NCI-H748 treated with DMSO at 0.1 percent for 48 hours (cell line): ENCODE measurements at places on chromosomes 2 and 18.

GRCh38 chr2:43135583-43135982 is 90.8 kb downstream of the ZFP36L2 start:
- DNase-seq = no peak

GRCh38 chr18:80229363-80229762 is 18.0 kb downstream of the PARD6G start:
- no peak for DNase-seq

- DNase-seq = no peak
Measured at GRCh38 chr2:227720680-227721079, 2.9 kb upstream of the SLC19A3 start.

GRCh38 chr2:52115750-52116149 is 1083.8 kb upstream of the NRXN1 start:
- no peak for DNase-seq

DNA sequence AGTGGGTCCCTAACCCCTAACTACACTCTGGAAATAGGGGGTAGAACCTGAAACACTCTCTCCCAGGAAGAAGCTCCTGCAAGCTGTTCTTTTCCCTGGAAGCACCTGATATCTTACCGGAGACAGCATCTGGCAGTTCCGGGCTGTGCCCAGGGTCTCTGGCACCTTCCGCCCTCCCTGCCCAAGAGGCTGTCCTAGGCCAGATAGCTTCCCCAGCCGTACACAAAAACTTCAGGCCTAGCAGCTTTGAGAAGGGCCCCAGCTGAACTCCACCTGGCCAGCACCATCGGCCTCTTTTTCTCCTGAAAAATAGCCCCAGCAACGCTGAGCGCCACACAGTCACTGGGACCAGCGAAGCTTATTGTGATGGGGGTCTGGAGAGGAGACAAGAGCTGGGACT is 9.7 kb downstream of the OSR1 start:
- DNase-seq = no peak

DNA sequence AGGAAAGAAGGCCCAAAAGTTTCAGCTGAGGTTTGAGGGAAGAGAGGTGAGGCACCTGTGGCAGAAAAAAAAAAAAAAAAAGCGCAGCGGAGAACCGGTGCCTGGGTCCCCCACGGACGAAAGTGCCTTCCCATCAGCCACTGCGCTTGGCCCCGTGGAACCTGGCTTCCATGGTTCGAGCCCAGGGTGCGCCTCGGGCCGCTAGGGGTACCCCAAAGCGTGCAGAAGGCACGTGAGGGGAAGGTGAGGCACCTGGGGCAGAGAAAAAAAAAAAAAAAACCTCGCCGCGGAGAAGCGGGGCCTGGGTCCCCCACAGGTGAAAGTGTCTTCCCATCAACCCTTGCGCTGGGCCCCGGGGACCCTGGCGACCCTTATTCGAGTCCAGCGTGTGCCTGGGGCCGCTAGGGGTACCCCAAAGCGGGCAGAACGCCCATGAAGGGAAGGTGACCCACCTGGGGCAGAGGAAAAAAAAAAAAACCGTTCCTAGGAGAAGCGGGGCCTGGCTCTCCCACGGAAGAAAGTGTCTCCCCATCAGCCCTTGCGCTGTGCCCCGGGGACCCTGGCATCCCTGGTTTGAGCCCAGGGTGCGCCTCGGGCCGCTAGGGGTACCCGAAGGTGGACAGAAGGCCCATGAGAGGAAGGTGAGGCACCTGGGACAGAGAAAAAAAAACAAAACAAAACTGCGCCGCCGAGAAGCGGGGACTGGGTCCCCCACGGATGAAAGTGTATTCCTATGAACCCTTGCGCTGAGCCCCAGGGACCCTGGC is 228.6 kb downstream of the CCDC74A start:
- no peak for DNase-seq

- DNase-seq = no peak
Measured at GRCh38 chr2:151991010-151991409, 107.8 kb downstream of the CACNB4 start.

DNA sequence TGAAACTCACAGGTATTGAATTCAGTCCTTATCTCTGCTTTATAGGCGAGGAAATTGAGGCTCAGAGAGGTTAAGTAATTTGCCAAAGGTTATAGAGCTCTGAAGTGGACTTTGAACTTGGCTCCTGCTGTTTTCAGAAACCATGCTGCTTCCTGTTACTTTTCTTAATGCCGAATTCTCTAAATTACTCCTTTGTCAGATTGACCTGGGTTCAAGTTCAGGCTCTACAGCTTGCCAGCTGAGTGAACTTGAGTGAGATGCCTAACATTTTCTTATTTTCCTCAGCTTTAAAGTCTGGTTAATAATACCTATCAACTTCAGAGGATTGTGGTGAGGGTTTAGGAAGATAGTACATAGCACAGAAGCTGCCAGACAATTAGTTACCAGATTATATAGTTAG is 3.4 kb downstream of the ASAP2 start:
- DNase-seq = no peak

DNA sequence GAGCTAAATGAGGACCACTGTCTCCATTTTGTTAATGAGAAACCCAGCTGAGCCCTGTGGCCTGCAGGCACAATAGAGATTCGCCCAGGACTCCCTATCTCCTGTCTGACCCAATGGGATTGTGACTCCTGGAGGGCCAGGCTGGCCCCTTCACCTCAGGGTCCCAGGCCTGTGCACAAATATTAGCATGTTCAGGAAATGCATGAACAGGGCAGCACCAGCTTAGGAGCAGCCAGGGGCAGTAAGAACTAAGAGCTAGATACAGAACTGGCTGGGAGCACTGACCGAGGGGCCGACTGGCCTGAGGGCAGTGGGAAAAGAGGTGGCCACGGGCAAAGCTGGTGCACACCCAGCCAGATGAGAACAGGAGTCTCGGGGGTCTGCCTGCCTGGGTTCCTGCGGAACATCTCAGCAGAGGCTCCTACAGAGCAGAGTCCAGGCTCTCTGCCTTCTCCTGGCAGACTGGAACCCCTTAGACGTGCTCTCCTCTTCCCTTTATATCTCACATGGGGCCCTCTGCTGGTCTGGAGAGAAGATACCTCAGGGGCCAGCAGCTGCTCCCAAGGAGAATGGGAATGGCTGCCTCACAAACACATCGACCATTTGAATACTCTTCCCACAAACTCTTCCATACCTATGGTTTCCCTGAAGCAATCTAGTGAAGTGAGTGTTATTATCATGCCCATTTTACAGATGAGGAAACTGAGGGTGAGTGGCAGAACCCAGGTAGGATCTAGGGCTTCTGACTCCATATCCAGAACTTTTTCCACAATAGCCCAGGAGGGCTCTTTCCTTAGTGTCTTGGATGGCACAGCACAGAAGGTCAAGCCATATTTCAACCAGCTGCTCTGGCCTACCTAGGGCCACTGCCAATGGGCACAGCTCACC is 77.6 kb upstream of the OTOF start:
- DNase-seq = no peak

GRCh38 chr2:239153806-239154591 is 246.8 kb downstream of the HDAC4 start:
- no peak for DNase-seq

DNA sequence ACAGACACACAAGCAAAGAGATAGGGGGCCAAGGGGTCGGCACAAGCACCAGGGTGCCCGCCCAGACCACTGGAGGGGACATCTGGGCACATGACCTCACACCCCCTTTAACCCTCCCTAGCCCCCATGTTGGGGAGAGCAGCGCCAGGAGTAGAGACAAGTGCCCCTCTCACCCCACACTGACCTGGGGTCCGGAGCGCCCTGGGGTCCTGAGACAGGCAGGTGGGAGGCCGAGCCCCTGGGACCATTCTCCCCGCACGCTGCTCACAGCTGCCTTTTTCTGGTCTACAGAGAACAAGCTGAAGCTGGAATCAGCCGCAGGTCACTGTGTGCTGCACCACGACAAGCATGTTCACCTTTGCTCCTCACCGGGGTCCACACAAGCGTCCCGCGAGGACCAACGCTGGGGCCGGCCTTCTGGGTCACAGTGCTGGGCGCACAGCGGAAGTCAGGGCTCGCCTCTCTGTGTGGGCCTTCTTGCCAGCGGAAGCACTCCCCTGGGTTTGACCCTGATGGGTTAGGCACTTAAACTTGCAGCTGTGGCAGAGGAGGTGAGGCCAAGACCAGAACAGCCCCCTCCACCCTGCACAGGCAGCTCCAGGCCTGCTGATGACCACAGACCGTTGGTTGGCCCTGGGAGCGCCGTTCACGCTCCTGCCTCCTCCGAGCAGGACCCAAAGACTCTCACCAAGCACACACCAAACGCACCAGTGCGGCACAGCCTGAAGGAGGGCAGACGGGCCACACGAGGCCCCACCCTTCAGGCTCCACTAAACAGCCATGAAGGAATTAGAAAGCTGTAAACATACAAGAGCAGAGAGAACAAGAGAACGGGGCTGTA is 275.3 kb downstream of the EIPR1 start:
- DNase-seq = no peak

DNA sequence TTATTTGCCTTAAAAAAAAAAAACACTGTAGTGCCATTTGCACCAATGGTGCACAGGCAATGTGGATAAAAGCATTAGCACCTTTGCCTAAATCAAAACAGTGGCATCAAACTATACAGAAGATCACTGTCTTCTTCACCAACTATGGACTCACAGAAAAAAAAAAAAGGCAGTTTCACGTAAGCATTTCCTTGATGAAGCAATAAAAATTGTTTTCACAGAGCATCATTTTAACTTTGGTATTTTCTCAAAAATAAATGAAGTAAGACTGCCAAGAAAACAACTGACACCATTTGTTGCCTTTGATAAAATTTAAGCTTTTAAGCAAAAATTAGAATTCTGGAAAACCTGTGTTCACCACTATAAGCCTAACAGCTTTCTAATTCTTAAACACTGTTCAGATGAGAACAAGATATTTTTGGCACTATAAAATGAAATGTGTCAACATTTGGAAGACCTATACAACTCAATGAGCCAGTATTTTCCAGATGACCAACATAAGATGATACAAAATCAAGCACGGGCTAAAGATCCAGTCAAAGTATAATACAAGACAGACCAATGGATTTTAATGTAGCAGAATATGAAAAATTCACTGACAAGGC is 21.1 kb downstream of the METTL8 start:
- DNase-seq = no peak

DNA sequence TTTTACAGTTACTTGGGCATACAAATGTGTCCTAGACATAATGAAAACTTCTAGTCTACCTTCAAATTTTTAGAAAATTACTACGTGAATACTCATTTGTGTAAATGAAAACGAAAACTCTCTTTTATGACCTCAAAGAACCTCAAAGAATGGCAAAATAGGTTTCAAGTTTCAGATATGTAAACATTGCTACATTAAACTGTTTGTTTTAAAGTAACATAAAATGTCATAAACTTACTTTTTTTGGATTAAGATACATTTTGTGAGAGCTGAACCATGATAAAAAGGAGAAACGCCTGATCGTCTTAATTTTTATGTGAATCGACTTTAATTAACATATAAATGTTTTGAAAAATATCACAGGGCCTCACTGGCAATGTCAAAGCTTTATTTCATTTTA is 91.4 kb downstream of the PPP1R1C start:
- no peak for DNase-seq

- no peak for DNase-seq
Measured at GRCh38 chr2:45860136-45861121, 209.0 kb downstream of the PRKCE start.

DNA sequence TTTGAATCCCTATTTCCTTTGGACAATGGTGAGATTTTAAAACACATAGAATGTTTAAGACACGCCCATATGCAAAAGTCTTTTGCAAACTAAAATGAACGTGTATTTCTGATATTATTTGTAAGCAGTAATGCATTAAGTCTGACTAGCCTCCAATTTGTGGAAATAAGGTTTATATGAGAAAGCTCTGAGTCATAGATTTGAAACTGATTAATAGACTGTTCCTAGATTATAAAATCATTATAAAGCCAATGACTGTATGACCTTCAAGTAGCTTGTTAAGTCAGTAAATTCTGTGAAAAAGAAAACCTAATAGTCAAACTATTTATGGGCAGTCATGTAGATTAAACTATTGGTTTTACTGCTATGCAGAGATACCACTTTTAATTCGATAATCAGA is 12.8 kb upstream of the EFEMP1 start:
- DNase-seq = no peak

DNA sequence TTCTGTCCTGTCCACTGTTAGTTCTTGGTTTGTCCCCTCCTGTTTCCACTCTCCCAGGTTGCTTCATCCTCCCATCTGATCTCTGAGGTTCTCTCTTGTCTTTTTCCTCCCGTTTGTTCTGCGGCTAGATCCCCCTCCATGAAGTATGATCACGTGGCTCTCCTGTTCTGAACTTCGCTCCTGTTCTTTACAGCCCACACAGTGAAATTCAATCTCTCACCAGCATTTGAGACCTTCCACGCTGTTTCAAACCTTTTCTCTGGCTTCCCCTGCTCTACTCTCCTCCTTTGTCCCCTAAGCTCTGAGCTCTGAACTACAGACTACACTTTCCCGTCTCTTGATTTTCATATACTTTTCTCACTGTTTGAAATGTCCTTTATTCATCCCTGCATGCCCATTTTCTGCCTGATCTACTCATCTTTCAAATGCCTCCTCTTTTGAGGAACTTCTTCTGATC is 83.5 kb downstream of the OSBPL6 start:
- DNase-seq = no peak
